ENCODE measurements at places on chromosomes 12 and 14. TPM values are rescaled to one million over a fixed set of nuclear protein-coding genes. Genes with fewer than 3 reads are reported as not detected.

The TMEM132C gene
- 0.96 TPM for total RNA-seq

DNA sequence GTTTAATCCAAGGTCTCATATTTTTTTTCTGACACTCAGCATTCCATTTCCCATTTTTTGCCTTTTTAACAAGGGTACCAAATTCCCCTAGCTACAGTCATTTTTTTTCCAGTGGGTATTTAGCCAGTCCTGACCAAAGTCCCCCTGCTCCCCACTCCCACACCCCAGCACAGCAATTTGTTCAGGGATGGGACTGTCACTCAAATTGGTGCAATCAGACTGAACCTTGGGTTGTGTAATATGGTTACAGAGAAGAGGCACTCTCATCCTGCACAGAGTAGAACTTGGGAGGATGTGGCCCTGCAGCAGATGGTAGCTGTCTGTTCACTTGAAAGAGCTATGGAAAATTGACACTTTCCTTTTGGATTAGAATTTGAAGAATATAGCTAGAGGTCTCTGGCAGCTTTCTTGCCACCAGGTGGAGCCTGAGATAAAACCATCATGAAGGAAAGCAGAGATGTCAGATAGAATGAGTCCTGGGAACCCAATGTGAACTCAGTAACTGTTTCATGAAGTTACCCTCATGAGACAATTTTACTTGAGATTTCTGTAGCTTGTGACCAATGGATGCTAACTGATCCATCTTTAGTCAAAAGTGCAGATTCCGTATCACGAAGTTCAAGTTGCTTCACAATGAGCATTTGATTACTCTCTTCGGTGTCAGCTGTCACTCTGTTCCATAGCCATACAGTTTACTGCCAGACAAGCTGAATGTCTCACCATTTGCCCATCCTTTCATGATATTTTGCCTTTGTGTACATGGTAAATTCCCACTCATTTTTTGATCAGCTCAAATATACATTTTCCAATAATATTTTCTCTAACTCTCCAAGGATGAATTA is 394.0 kb upstream of the SYT1 start:
- H3K36me3 ChIP-seq = no peaks in the 10 kb centered on the region
- H3K4me3 ChIP-seq = no peak overlapping the region
- no peak overlapping the region for H3K27ac ChIP-seq
- no peaks in the 10 kb centered on the region for H3K4me1 ChIP-seq
- H3K27me3 ChIP-seq = no peaks in the 10 kb centered on the region

GRCh38 chr14:43894534-43894933 is 612.5 kb downstream of the FSCB start:
- DNase-seq = no peak
- H3K27me3 ChIP-seq = no peaks in the 10 kb centered on the region
- no peak overlapping the region for H3K4me3 ChIP-seq
- H3K36me3 ChIP-seq = no peaks in the 10 kb centered on the region
- no peak overlapping the region for H3K27ac ChIP-seq

DNA sequence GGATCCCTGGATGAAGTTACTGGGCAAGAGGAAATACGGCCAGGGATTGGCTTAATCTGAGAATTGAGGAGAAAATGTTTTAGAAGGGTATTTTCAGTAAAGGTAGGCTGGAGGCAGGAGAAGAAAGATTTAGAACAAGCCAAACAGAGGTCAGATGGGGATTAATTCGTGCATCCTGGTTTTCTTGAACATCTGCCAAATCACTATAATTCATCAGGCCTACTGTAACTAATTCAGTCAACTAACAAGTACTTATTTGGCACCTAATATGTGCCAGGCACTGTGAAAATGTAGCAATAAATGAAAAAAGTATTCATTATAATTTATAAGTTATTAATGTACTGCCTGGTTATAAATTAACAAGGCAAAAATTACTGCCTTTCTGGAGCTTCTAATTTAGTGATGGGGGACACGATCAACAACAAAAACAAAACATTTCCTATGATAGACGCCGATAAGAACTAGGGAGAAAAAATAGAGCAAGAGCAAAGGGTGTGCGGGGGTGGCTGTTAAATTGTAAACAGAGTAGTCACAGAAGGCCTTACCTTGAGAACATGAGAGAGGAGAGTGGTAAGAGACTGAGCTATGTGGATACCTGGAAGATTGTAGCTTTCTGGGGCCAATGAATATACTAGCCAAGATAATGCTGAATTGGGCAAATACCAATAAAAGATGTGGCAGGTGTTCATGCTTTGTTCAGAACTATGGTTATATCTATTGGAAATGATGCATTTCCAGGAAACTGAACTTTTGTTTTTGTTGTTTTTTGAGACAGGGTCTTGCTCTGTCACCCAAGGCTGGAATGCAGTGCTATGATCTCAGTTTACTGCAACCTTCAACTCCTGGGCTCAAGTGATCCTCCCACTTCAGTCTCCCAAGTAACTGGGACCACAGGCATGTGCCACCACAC is 34.0 kb downstream of the DUSP16 start:
- H3K4me1 ChIP-seq = no peaks in the 10 kb centered on the region
- no peak for DNase-seq
- H3K36me3 ChIP-seq = peaks cover 4% of the 10 kb centered on the region
- H3K27ac ChIP-seq = no peak overlapping the region
- no peak overlapping the region for H3K4me3 ChIP-seq

All from ascending aorta (tissue), 2 donors.